ENCODE measurements at places on chromosomes 2 and 18. TPM values are rescaled to one million over a fixed set of nuclear protein-coding genes. Genes with fewer than 3 reads are reported as not detected.

The EMILIN1 gene
- total RNA-seq: 89.2 TPM

The CWC22 gene
- 17.0 TPM for total RNA-seq

The CHRNG gene
- total RNA-seq: not detected

DNA sequence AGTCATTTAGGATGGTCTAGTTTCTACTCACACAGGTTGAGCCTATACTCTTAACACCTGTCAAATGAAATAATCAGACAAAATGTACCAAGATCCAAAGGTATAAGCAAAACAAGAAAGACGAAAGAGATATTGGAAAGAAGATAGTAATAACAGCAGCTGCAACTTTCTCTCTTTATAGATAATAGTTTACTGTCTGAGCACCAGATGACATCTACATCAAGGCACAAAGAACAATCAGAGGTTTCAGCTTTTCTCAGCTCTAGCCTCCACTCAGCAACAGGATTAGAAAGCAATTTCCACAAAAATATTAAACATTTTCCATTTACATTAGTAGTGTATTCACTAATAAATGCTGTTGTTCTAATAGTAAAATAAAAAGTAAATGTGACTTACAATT, 66.3 kb downstream of the RTTN start:
- DNase-seq: no peak
- no peaks in the 10 kb centered on the region for H3K27me3 ChIP-seq
- no peak overlapping the region for H3K27ac ChIP-seq
- H3K36me3 ChIP-seq: peaks cover 31% of the 10 kb centered on the region
- H3K4me3 ChIP-seq: no peak overlapping the region

GRCh38 chr18:35479911-35480586, 17.7 kb downstream of the INO80C start:
- peak overlapping the region; percentile 83 for H3K27ac ChIP-seq
- peaks cover 4% of the 10 kb centered on the region for H3K36me3 ChIP-seq
- DNase-seq: peak; percentile 47
- H3K4me1 ChIP-seq: peaks cover 38% of the 10 kb centered on the region

- H3K27ac ChIP-seq: no peak overlapping the region
- peak; percentile 97 for DNase-seq
- H3K36me3 ChIP-seq: no peaks in the 10 kb centered on the region
- peaks cover 7% of the 10 kb centered on the region for H3K4me1 ChIP-seq
- H3K4me3 ChIP-seq: peak overlapping the region; percentile 53
These were observed 70.4 kb downstream of the ARHGEF33 start for GRCh38 chr2:38959938-38960608.

- H3K36me3 ChIP-seq: no peaks in the 10 kb centered on the region
- no peaks in the 10 kb centered on the region for H3K4me1 ChIP-seq
- H3K27me3 ChIP-seq: no peaks in the 10 kb centered on the region
- H3K4me3 ChIP-seq: no peak overlapping the region
These were observed 161.8 kb downstream of the SOCS6 start for GRCh38 chr18:70450426-70451253.

DNA sequence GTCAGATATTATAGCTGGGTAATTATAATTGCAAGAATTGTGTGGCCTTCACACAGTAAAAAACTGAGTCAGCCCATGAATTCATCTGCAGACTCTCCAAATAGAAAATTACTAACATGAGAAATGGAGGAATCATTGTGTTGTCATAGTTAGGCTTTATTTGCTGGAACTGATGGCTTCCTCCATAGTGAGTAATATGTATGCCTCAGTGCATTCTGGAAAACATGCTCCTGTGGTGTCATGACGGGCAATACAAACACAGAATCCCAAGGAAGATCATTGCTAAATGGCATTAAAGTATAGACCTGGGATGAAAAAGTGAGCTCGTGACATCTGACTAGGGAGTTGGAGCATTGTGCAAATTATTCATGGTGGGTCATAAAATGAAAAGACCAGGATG, 23.6 kb upstream of the NMS start:
- DNase-seq: no peak
- no peaks in the 10 kb centered on the region for H3K27me3 ChIP-seq
- no peaks in the 10 kb centered on the region for H3K4me1 ChIP-seq
- no peaks in the 10 kb centered on the region for H3K36me3 ChIP-seq
- no peak overlapping the region for H3K27ac ChIP-seq

DNA sequence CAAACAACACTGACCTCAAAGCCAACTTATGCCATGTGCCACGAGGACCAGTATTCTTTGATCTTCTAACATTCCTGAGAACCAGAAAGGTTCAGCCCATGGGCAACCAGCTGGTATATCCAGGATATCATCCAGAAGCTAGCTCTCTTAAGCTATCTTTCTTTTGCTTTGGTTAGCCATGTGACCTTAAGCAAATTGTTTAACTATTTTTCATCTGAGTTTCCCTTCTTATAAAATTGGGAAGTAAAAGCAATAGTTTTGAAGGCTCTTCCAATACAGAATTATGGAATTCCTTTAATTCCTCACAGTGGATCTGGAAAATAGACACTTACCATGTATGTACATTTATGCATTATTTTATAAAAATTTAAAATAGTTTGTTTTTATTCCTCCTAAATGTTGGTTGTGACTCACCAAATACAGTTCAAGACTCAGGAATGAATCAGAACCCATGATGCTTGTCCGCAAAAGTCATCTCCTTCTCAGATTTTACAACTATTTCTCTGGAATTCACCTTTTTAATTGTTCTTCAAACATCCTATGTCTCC, 435.7 kb downstream of the ZEB2 start:
- no peak overlapping the region for H3K27ac ChIP-seq
- no peaks in the 10 kb centered on the region for H3K27me3 ChIP-seq
- H3K36me3 ChIP-seq: no peaks in the 10 kb centered on the region
- H3K4me3 ChIP-seq: no peak overlapping the region

- no peaks in the 10 kb centered on the region for H3K27me3 ChIP-seq
- DNase-seq: no peak
- H3K27ac ChIP-seq: no peak overlapping the region
- H3K36me3 ChIP-seq: no peaks in the 10 kb centered on the region
- no peaks in the 10 kb centered on the region for H3K4me1 ChIP-seq
These were observed 125.2 kb upstream of the LYPD6 start for GRCh38 chr2:149205143-149205542.

DNA sequence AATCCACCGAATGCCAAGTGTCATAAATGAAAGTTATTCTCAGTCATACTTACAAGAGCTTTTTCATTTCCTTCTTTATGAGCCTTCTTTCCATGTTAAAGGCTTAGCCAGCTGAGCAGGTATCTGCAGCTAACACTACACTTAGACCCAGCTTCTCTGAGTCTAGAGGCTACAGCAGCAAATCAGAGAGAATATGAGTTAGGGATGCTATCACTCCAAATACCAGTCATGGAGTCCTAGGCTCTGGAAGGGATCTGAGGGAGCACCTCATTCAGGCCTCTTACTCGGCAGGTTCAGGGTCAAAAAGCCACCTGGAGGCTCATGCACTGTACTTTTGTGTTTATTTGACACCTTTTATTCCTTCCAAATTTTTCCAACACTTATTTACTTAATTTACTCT, 2.9 kb downstream of the C2orf80 start:
- DNase-seq: no peak
- H3K36me3 ChIP-seq: no peaks in the 10 kb centered on the region
- H3K4me1 ChIP-seq: no peaks in the 10 kb centered on the region
- H3K27ac ChIP-seq: no peak overlapping the region

DNA sequence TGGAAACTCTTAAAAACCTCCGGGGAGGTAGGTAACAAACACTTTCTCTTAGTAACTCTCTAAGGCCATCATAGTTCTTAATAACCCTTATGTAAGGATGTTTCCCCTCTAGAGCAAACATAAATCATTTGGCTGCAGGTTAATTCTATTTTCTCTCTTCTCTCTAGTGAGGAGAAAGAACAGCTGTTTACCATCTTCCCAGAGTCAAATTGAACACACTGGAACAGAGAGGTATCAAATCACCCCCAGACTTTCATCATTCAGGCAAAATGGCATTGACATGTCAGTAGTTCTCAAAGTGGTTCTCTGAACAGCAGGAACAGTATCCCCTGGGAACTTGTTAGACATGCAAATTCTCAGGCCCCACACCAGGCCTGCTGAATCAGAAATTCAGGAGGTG, 240.7 kb downstream of the MEIS1 start:
- DNase-seq: no peak
- no peak overlapping the region for H3K4me3 ChIP-seq
- no peaks in the 10 kb centered on the region for H3K36me3 ChIP-seq
- H3K4me1 ChIP-seq: no peaks in the 10 kb centered on the region

- peak overlapping the region; percentile 10 for H3K4me3 ChIP-seq
- no peaks in the 10 kb centered on the region for H3K36me3 ChIP-seq
- no peaks in the 10 kb centered on the region for H3K27me3 ChIP-seq
- DNase-seq: peak; percentile 82
- H3K4me1 ChIP-seq: peaks cover 99% of the 10 kb centered on the region
These were observed 38.4 kb downstream of the EPAS1 start for GRCh38 chr2:46335391-46336282.

GRCh38 chr18:78781601-78781960, 198.0 kb upstream of the SALL3 start:
- no peaks in the 10 kb centered on the region for H3K36me3 ChIP-seq
- no peak for DNase-seq
- H3K4me3 ChIP-seq: no peak overlapping the region

DNA sequence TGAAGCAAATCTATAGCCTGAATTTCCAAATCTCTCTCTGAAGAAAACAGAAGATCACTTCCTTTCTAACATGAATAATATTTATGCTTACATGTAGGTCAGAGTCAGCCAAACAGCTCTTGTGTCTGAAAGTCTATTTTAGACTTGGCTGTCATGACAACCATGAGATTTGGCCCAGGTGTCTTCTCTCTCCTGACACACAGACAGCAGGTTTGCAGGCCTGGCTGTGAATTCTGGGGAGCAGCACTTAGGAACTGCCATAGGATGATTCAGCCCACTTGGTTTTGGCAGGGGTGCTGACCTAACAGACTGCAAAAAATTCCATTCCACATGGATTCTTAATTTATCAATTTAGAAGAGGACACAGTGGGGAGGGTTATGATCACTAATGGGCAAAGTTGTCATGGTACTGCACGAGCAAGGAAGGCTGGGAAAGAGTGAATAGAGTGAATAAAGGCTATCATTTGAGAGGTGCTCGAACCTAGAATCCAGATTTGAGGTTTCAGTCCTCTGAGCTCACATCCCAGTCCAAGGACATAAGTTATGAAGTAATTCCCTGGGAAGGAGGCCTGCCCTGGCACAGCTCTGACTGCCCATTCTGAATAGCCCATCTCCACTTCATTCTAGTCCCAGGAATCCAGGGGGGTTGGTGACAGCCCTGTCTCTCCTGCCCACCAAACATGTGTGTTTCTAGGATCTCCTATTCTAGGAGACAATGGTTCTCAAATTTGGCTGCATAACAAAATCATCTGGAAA, 453.9 kb upstream of the TRIB2 start:
- no peaks in the 10 kb centered on the region for H3K36me3 ChIP-seq
- H3K4me3 ChIP-seq: no peak overlapping the region
- DNase-seq: no peak
- H3K27ac ChIP-seq: no peak overlapping the region
- no peaks in the 10 kb centered on the region for H3K27me3 ChIP-seq
- peaks cover 7% of the 10 kb centered on the region for H3K4me1 ChIP-seq

GRCh38 chr18:13611142-13611600, 115.2 kb downstream of the FAM210A start:
- H3K4me1 ChIP-seq: peaks cover 13% of the 10 kb centered on the region
- peak overlapping the region; percentile 38 for H3K4me3 ChIP-seq
- H3K36me3 ChIP-seq: no peaks in the 10 kb centered on the region
- H3K27ac ChIP-seq: no peak overlapping the region

- H3K4me1 ChIP-seq: peaks cover 2% of the 10 kb centered on the region
- DNase-seq: no peak
- H3K27me3 ChIP-seq: no peaks in the 10 kb centered on the region
- no peak overlapping the region for H3K27ac ChIP-seq
- no peak overlapping the region for H3K4me3 ChIP-seq
These were observed 240.7 kb downstream of the KLHL29 start for GRCh38 chr2:23625726-23626125.
